Muscle of leg (tissue), 16 donors: ENCODE measurements at places on chromosomes 4 and X. TPM values are rescaled to one million over a fixed set of nuclear protein-coding genes. Genes with fewer than 3 reads are reported as not detected.

The FAM184B gene
- 5.1 TPM for total RNA-seq

- peak; percentile 15 for DNase-seq
Measured at GRCh38 chr4:154415313-154415712, 76.3 kb downstream of the DCHS2 start.

The ADAMTS3 gene
- 4.5 TPM for total RNA-seq

GRCh38 chrX:108298165-108298602, 140.0 kb downstream of the COL4A6 start:
- no peak for DNase-seq

The ZNF182 gene
- 4.1 TPM for total RNA-seq

The AFF2 gene
- 6.1 TPM for total RNA-seq

DNA sequence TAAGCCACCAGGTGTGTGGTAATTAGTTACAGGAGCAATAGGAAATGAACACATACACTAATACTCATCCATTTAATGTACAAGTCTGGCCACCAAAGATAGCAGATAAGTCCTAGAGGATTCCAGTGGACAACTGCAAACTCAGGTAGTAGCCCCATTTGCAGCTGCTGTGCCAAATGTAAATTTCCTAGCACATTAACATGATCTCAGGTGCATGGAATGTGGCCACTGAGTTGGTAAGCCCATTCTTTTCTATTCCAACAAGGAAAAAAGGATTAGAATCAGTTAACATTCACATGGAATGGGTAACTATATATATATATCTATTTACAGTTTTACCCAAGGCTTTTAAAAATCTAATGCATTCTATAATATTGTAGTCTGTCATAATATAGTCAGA, 23.3 kb upstream of the FRAS1 start:
- no peak for DNase-seq

DNA sequence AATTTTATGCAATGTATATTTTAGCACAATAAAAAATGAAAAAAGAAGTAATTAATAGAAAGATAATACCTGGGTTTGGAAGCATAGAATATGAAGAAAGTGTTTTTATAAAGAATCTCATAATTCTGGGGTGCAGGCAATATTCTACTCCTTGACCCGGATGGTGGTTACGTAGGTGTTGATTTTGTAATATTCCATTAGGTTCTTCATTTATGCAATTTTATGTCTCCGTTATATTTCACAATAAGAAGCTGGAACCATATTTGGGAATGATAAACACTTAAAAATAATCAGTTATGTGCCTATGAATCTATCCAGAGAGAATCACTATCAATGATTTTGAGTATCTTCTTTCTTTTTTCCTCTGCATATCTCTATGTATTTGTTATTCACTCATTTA, 38.5 kb downstream of the CHRNA9 start:
- no peak for DNase-seq

The TBC1D19 gene
- 17.5 TPM for total RNA-seq

GRCh38 chr4:79502081-79502480, 94.1 kb upstream of the GK2 start:
- DNase-seq = no peak

- DNase-seq = no peak
Measured at GRCh38 chr4:46974891-46975543, 18.4 kb downstream of the GABRA4 start.

DNA sequence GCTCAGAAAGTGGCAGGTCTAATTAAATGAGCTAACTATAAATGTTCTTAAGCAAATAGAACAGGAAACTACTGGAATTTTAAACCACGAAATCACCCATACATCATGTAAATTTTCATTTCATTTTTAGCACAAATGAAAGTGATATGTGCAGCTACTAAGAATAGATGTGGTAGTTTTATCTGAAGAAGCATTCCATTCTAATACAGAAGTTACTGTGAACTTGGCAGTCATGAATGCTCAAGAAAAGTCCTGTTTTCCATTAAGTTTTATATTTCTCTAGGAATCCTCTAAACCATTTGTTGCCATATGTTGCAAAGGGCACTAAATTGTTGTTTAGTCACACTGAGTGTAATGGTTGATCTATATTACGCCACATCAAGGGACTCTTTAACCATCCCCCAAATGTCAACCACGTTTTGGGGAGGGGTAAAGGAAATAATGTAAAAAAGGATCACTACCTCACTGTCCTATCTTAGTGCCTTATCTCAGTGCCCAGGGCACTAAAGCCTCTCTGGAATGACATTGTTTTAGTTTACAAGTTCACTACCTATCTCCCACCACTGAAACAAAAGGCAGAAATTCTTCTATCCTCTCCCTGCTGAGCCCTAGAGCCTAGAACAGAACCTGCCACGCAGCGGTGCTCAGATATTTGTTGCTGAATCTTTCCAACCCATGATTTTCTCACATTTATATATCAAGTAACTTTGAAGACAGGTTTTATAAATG, 118.0 kb downstream of the SHISA3 start:
- peak; percentile 45 for DNase-seq

The CXCL5 gene
- 0.04 TPM for total RNA-seq
